ENCODE measurements at places on chromosomes 4 and X. TPM values are rescaled to one million over a fixed set of nuclear protein-coding genes. Genes with fewer than 3 reads are reported as not detected.

- no peak for ATAC-seq
These were observed 490.3 kb upstream of the TECRL start for GRCh38 chr4:64899563-64899962.

- no peak for ATAC-seq
These were observed 22.3 kb downstream of the HAND2 start for GRCh38 chr4:173507471-173508385.

GRCh38 chr4:138978028-138978585, 37.5 kb upstream of the NOCT start:
- no peak for ATAC-seq

SSX7 gene
- not detected for total RNA-seq

- no peak for ATAC-seq
These were observed 117.9 kb downstream of the RASL11B start for GRCh38 chr4:52979821-52980590.

All from gastroesophageal sphincter (tissue), 4 donors.